ENCODE measurements at places on chromosomes 5 and 9.
A peak's percentile ranks its signal among the peaks of the same experiment; 100 is the strongest.

- no peak for DNase-seq
Measured at GRCh38 chr5:28766565-28767158, 1728.3 kb upstream of the CDH9 start.

- DNase-seq: no peak
Measured at GRCh38 chr5:175246242-175246888, 197.6 kb downstream of the DRD1 start.

GRCh38 chr9:78424299-78424698 lies 127.4 kb downstream of the PSAT1 start:
- no peak for DNase-seq

GRCh38 chr9:80867731-80868130 lies 821.6 kb downstream of the TLE1 start:
- no peak for DNase-seq

GRCh38 chr5:31328040-31328733 lies 134.7 kb downstream of the CDH6 start:
- no peak for DNase-seq

- no peak for DNase-seq
Measured at GRCh38 chr5:150036513-150036912, 36.0 kb downstream of the HMGXB3 start.

DNA sequence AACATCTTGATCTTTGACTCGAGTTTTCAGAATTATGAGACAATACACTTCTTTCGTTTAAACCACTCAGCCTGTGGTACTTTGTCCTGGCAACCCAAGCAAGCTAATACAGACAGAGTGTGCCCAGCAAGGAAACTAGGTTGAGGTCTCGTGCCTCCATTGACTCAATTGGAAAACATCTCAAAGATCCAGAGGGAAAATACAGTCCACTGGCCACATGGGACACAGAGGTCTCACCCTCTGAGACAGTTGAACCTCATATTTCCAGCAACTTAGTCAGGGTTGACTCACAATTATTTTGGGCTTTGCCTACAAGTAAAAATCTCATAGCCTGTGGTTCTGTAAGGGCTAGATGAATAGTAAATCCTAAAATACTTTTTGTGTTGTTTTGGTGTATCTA lies 631.5 kb downstream of the MTRR start:
- DNase-seq: no peak

DNA sequence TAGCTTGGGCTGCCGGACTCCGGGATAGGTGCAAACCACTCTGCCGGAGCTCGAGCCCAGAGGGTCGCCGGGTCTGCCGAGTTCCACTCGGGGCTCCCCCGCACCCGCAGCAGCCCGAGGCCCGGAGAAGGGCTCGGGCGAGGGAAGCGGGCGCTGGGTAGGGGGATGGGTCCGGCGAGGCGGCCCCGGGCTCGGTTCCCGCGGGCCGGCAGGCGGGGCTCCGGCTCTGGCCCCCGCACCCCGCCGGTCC lies 507 bp downstream of the RICTOR start:
- no peak for DNase-seq

GRCh38 chr5:42677156-42677842 lies 79.3 kb upstream of the CCDC152 start:
- DNase-seq: no peak

- no peak for DNase-seq
Measured at GRCh38 chr5:90096415-90097081, 313.0 kb downstream of the CETN3 start.

DNA sequence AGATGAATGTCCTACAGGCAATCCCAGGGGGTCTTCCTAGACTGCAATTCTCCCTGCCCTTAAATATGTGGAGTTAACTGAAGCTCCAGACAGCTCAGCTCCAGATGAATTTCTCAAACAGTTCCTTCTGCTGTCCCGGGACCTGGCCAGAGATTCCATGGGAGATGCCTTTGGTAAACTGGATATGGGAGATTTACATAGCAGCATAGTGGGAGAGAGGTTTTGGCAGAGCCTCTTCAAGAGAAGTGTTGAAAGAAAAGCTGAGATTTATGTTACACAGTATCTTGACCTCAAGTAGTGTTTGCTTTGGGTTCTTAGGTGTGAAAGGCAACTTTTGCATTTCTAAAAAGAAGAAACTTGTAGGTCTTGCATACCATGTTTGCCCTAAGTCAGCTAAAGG lies 364.9 kb downstream of the ARRDC3 start:
- no peak for DNase-seq

GRCh38 chr5:160108124-160108523 lies 11.1 kb downstream of the PWWP2A start:
- no peak for DNase-seq

GRCh38 chr9:94705162-94705702 lies 21.3 kb upstream of the AOPEP start:
- no peak for DNase-seq

DNA sequence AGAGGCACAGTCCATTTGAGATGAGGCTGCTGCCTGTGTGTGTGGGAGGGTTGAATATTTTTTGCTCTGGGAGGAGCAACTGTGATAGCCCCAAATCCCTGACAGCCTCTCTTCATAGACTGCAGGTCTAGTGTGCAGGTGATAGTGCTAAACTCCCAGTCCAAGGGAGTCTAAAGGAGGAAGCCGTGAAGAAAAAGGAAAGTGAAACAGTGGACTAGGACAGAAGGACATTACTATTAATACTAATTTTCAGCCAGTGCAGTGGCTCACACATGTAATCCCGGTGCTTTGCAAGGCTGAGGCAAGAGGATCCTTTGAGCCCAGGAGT lies 295.0 kb downstream of the PDE4D start:
- DNase-seq: no peak

GRCh38 chr5:157476702-157477408 lies 16.8 kb downstream of the NIPAL4 start:
- DNase-seq: peak; percentile 28

DNA sequence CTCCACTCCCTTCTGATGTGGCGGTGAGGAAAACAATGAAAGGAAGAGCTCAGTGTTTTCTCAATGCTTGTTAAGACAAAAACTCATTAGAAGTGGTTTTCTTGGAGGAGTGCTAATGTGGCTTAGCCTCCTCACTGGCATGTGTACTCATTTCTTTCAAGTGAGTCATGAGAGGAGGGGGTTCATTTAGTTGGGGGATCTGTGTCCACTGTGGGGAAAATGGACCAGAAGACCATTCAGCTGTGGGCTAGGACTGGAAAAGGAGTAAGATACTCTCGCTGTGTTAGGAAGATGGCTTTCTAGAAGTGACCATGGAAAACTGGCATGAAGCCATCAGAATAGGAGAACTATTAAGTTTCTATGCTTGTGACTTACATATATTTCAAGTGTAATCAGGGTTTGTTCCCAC lies 23.5 kb downstream of the KLF9 start:
- no peak for DNase-seq

- peak; percentile 31 for DNase-seq
Measured at GRCh38 chr5:139633295-139634027, 14.7 kb upstream of the CXXC5 start.

Measured in NCI-H1930 (cell line).